NCI-H2081 treated with DMSO at 0.1 percent for 48 hours (cell line): ENCODE measurements at places on chromosomes 12 and 14.

DNA sequence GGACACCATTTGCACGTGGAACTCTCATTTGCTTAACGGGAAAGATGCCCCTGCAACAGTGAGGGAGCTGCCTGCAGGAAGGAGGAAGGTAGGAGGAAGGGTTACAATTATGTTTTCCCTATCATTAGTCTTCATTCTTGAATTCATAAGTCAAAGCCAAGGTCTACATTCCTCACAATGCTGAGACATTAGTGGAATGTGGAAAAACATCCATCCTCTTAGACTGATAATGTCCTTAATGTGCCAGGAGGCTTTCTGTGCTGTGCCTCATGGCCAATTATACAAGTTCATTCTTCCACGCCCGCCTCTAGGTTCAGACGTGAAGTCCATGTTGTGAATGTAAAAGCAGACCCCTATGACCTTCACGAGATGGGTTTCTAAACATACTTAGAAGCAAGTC lies 1212.4 kb upstream of the TMEM132C start:
- DNase-seq, result no peak

GRCh38 chr14:100287202-100287997 lies 18.8 kb downstream of the SLC25A29 start:
- DNase-seq, result no peak

DNA sequence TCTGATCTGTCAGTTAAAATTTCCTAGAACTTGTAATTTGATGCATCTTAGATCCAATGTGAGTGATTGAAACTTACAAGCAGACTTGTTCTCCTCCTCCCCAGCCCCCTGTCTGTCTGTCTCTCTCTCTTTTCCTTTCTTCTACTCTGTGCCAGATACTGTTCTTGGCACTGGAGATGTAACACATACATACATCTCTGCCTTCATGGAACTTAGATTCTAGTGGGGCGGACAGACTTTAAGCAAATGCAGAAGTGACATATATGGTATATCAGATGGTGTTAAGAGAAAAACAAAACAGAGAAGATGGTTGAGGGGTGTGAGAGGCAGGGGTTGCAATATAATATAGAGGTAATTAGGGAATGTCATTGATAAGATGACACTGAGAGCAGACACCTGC lies 6.6 kb downstream of the CHST11 start:
- DNase-seq, result no peak

DNA sequence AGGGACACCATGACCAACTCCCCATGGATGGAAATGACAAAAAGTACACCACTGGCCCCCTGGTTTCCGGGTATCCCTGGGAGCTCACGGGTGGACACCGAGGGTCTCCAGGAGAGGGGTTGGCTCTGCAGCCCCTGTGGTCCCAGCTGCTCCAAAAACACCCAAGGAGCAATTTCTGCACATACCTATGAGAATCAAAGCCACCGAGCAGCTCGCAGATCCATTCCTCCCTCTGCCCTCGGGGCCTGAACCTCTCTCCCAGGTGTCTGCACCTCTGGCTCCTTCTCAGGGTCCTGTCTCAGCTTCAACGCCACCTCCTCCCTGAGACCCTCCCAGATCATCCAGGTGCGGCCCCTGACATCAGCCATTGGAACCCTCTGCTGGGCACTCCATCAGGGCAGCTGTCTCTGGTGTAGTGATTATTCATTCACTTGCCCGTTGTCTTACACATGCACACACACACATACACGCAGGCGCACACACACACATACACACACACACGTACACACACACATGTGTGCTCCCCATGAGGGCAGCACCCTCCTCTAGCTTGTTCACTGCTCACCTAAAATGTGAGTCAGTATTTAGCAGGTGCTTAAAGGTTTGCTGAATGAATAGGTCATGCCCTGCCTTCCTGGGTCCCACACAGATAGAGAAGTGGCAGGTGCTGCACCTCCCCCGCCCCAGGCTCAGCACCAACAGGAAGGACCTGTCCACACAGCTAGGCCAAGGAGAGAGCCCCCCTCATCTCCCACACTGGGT lies 5.9 kb downstream of the RIMBP2 start:
- no peak for DNase-seq

DNA sequence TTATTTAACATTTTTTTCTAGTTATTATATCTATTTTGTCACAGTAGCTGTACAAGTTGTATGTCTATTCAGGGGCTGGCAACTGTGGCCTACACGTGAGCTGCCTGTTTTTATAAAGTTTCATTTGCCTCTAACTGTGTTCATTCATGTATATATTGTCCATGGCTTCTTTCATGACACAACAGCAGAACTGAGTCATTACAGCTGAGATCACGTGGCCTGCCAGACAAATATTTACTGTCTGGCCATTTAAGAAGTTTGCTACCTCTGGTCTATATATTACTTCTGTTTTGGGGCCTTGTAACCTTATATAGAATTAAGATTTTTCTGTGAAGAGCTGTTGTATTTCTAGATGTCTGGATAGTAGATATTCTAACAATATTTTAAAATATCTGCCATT lies 37.9 kb downstream of the KIAA0586 start:
- no peak for DNase-seq

DNA sequence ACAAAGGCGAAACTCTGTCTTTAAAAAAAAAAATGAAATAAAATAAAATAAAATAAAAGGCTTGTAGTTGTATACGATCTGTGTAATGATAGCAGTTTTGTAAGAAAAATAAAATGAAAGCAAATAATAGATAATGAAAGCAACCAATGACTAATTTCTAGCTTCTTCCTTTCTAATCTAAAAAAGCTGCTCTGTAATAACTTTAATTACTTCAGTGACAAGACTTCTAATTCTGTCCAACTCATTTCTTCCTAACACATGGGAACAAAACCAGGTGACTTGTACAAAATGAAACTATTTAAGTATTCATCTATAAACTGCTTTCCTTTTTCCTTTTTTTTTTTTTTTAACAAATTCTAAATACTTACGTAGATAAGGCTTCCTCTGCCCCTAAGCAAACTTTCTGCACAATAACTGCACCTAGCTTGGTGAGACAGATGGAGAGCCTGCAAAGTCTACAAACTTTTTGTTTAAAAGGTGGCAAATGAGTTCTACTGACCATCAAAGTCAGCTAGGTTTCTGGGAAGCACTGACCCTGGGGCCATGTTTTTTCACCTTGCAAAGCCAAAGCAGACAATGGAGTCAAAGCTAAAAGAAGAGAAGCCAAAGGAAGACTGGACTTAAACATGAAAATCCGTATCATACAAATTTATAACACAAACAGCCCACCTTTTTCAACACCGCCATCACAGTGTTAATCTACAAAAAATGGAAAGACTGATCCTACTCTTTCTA lies 28.2 kb downstream of the DENND5B start:
- DNase-seq, result no peak

GRCh38 chr14:61461808-61462275 lies 140.5 kb downstream of the PRKCH start:
- DNase-seq, result peak; percentile 32

GRCh38 chr12:5881666-5882065 lies 63.4 kb downstream of the ANO2 start:
- no peak for DNase-seq

DNA sequence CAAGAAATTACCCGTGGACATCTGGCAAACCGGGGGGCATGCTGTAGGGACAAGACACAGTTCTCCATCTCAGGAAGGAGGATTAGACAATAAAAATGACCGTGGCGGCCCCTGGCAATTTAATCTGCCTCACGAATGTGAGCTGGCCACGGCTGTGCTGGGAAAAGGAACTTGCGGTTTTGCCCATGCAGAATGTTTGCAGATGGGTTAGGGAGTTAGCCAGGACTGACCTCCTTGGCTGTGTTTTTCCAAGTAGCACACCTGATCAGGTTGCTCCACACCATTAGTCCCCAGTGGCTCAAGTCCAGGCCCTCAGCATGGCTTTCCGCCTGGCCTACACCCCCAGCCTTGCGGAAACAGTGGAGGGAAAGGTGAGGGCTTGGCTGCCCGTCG lies 20.8 kb downstream of the TPCN1 start:
- DNase-seq, result no peak

DNA sequence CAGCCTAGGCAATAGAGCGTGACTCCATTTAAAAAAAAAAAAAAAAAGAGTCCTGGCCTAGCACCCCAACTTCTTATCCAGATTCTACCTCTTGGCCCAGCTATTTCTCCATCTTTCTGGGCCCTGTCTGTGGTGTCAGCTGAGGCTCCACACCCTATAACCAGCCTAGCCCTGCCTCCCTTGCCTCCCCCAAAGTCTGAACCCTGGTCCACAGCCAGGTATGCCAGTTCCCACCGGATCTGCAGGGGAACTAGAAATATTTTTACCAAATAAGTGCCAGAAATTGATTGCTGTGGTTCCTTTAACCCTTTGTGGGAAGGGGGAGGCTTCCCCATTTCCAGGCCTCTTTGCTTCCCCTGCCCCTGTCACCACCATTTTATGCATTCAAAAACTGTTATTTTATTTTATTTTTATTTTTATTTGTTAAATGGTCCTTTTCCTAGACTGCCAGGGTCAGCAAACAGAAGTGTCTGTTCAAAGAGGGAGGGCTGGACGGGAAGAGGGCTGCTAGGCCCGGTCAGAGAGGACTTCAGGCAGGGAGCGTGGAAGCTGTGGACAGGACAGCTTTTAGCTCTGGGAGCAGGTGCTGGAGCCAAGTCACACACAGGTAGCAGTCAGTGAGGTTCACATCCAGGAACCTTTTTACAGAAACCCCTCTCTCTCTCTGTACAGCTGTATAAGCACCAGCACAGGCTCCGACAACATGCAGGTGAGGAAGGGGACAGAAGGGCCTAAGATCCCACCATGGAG lies 23.2 kb downstream of the TTC9 start:
- no peak for DNase-seq

DNA sequence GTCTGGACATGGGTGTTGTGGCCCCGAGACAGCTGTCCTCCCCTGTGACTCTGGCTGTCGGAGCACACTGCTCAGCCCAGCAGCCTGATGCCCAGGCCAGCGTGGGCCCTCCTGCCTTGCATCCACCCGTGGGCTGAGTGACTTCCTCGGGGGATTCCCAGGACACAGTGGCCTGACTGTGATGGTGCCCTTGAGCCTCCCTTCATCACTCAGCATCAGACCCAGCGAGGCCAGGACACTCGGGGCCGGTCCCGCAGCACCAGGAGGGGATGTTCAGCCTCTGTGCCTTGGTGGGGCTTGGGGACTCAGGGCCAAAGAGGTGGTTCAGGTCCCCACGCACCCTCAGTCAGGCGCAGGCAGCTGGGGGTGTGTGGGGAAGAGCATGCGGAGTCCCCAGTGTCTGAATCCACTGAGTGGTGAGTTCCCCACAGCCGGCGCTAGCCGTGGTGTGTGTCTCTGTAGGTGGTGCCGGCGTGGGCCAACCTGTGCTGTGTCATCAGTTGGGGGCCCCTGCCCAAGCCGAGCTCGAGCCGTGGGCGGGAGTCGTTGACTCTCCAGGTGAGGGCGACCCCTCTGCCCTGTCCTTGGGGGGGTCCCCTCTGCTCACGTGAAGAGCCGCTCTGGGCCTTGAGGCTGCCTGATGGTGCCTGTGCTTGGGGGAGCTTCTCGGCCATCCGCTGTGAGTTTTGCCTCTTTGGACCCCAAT lies 185.8 kb downstream of the ADGRD1 start:
- DNase-seq, result no peak

GRCh38 chr12:51937926-51938325 lies 13.6 kb upstream of the ACVR1B start:
- DNase-seq, result no peak

- DNase-seq, result no peak
Measured at GRCh38 chr14:105123981-105124765, 44.4 kb downstream of the JAG2 start.

DNA sequence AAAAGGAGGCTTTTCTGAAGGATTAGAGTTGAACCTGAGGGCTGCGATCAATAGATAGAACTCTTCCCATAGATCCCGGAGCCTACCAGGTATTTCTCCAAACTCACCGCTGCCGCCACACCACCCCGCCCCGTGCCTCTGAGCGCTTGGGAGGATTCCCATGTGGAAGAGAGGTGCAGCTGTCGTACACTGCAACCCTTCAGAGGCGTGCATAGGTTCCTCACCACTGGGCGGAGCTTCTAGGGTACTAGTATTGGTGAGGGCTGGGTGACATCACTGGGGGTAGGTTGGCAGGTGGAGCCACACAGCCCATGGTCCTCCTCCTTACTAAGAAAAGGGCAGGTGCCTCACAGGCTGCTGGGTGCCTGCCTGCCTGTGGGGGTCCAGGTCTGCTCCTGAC lies 127.0 kb downstream of the TSPAN9 start:
- DNase-seq, result no peak

- DNase-seq, result no peak
Measured at GRCh38 chr12:607541-608001, 55.7 kb downstream of the NINJ2 start.

DNA sequence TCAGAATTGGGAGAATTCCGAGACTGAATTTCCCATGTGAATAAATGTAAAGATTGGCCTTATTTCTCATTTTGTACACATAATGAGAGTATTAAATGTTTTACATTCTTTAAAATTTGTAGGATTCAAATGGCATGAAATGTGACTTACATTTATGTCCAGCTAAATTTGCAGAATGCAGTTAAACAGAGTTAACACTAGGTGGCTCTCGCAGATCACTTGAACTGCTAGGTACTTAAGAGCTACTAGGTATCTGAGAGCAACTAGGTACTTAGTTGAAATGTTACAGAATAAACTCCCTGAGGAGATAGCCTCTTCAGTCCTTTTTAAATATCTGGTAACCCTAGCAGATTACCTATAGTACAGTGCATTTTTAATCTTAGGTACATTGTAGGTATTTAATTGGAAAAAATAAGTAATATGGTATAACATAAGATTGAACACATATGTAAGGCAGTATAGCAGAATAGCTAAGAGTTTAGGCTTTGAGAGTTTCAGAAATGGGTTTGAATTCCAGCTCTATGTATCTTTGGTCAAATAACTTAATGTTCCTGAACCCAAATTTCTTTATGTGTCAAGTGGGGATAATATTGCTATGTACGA lies 73.8 kb downstream of the KIAA0586 start:
- DNase-seq, result peak; percentile 41

DNA sequence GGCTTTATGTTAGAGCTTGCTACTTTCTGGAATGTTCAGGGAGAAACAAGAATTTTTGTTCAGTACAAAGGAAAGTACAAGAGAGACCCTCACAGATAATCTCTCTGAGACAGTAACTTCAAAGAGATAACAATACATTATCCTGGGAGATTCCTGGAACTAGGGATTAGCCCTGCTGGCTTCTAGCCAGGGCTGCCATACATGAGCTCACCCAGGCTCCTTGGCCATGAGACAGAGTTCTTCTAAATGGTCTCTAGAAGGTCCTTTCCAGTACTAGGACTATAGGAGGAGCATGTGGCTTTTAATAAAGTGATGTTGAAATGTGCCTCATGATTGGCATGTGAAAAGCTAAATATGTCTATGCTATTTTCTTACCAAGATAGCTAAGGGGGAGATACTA lies 342.5 kb downstream of the EMP1 start:
- no peak for DNase-seq

DNA sequence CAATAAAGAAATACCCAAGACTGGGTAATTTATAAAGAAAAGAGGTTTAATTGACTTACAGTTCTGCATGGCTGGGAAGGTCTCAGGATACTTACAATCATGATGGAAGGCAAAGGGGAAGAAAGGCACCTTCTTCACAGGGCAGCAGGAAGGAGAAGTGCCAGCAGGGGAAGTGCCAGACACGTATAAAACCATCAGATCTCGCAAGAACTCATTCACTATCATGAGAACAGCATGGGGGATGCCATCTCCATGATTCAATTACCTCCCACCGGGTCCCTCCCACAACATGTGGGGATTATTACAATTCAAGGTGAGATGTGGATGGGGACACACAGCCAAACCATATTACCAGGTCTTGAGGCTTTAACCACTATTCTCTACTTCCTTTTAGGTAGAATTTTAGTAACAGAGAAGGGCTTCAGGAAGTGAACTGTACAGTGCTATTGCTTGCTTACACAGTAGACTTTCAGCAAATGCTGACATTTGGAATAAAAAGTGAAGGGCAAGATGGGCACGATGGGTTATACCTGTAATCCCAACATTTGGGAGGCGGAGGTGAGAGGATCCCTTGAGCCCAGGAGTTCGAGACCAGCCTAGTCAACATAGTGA lies 40.8 kb upstream of the OR4E1 start:
- DNase-seq, result no peak
